H9 (cell line): ENCODE measurements at places on chromosomes 6 and 20. TPM values are rescaled to one million over a fixed set of nuclear protein-coding genes. Genes with fewer than 3 reads are reported as not detected.

The PDE10A gene
- total RNA-seq = 0.31 and 0.44 TPM in 2 replicates

The F13A1 gene
- total RNA-seq = 0.15 and 0.18 TPM in 2 replicates

DNA sequence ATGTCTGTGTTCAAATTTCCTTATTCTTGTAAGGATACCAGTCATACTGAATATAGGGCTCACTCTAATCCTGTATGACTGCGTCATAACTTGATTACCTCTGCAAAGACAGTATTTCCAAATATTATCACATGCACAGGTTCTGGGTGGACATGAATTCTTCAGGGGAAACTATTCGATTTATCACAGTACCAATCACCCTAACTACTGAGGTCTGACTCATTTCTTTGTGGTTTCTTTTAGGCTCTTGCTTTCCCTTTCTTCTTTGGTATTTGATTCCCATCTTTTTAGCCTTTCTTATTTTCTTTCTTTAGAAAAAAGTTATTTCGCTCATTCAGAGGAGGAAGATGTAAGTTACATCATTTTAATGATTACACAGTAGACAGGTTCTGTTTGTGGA is 40.3 kb upstream of the TBX18 start:
- DNase-seq = no peak

DNA sequence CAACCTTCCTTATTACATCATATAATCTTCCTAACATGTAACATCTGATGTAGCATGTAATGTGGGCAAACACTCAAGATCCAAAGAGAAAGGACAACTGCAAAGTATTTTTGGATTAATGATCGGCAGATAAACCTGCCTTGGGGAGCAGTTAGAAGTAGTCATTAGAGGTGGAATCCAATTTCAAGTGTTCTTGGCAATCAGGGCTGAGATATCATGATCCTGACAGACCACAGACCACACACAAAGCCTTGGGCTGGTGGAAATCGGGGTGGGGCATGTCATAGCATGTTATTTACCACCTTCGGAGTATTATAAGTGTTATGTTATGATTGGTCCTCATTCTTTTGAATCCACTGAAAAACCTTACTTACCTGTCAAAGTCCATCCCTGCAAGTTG is 16.3 kb downstream of the NCOA5 start:
- DNase-seq = no peak
